G401 (cell line): ENCODE measurements at places on chromosomes 4 and X.

DNA sequence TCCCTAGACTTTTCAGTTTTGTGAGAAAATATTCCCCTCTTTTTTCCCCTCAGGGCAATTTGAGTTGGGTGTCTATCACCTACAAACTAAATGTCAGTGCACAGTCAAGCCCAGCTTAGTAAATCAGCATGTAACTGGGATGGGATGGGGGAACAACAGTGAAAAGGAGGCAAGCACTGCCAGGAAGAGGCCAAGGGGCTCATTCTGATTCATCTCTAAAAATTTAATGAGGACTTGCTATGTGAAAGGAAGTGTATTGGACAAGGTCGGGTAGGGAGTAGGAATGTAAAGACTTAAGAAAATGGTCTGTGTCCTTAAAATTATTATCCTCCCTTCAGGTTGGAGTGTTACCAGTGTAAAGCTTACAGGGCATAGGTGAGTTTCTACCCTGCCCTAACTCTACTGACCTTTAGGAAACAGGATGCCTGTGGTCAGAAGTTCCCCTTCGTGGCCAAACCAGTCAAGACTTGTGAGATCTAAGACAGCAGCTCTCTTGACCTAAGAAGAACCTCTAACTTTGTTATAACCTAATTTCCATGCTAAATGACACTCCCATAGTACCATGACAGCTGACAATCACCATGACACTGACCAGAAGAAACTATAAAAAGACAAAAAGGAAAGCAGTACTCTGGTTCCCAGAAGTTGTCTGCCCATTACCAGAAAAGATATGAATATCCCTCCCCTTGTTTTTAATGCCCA lies 194.4 kb upstream of the LDB2 start:
- no peak for DNase-seq

DNA sequence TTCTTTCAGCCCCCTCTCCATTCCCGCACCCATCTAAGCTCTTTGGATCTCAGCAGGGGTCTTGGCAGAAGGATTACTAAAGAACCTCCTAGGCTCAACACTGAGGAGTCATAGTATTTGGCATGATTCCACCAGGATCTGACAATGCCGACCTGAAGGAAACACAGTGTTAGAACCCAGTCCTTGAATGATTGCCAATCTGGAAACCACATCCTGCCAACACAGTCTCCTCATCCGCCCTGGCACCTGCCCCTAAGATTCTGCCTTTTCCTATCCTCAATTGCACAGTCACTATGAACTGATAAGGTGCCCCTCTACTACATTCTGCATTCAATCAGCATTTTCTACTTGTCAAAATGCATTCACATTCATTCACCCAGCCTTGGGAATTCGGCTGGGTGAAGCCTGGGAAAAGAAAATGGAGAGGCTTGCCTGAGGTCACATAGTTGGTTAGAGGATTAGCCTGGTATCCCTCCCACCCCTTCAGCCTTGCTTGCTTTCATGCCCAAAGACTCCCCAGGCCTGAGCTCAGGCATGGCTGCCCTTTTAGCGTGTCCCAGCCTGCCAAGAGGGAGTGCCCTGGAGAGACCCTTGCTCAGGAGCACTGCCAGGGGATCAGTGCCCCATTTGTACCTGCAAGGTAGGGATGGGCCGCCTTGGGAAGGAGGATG lies 2.2 kb upstream of the CLDN2 start:
- DNase-seq = no peak

- no peak for DNase-seq
These were observed 67.2 kb upstream of the TFDP3 start for GRCh38 chrX:133285341-133285740.

- no peak for DNase-seq
These were observed 139.2 kb downstream of the SHOX start for GRCh38 chrX:769796-770195.

DNA sequence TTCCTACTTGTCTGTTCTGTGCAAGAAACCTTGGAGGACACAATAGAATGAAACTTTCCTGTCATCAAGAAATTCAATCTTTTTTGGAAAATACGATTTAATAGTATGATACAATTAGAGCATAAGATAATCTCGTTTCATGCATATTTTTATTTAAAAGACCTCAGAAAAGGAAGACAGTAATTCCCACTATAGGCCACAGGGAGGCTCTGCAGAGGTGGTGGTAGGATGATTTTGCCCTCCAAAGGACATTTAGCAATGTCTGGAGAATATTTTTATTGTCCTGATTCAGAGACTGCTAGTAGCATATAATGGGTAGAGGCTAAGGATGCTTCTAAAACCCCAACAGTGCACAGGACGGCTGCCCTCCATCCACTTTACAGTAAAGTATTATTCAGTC lies 68.7 kb downstream of the PAK3 start:
- DNase-seq = no peak

DNA sequence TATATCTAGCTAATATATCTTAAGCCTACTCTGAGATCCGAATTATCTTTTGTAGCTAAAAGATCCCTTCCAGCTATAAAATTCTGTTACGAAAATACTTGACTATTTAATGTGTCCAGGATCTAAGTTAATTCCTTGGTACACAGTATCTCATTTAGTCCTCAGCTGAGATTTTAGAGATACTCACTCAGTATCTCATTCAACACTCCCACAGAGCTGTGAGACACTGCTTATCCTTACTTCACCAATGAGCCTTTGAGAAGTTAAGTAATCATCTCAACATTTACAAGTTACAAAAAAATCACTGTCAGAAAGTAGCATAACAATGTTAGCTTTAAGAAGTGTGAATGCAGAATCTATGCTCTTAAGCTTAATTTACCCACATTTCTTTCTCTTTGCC lies 76.6 kb downstream of the LIMCH1 start:
- no peak for DNase-seq

GRCh38 chr4:70138751-70139150 lies 15.3 kb upstream of the PRR27 start:
- no peak for DNase-seq

DNA sequence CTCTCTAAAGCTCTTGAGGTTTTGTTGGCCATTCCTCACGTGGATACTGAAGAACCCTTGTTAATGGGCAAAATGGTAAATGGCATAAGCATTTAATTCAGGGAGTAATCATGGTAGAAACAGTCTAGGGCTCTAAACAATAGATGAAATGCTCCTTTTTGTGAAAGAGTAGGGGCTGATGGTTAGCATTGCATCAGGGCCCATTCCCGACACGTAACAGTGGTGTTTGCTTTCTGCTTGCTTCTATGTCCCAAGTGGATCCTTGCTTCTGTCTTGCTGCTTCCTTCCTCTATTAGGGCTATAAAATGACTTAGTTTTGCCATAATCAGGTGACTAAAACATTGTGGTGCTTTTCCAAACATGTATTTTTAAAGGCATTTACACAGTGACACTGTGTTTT lies 230.9 kb upstream of the AFF2 start:
- no peak for DNase-seq

DNA sequence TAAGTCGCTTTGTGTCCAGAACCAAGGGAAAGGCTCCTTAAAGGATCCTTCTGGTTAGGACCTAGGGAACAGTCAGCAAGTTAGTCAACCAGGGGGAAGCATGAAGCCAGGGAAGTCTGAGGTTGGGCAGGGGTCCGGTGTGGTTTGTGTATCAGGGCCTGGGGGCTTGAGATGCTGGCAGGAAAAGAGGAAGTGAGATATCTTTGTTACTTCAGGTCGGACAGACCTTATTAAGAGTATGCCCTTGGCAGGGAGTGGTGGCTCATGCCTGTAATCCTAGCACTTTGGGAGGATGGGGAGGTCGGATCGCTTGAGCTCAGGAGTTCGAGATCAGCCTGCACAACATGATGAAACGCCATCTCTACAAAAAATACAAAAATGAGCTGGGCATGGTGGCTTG lies 52.3 kb upstream of the TRPC5OS start:
- DNase-seq = no peak

GRCh38 chrX:53918702-53919101 lies 125.6 kb downstream of the PHF8 start:
- no peak for DNase-seq

GRCh38 chr4:171846893-171847292 lies 33.7 kb downstream of the GALNTL6 start:
- DNase-seq = no peak

DNA sequence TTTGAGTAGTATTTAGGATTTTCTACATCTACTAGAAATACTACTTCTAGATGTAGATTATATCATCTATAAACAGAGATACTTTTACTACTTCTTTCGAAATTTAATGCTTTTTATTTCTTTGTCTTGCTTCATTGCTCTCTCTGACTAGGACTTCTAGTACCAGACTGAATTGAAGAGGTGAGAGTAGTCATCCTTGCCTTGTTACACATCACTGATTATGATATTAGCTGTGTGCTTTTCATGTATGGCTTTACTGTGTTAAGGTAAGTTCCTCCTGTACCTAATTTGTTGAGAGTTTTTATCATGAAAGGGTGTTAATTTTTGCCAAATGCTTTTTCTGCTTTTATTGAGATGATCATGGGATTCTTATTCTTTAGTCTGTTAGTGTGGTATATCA lies 19.6 kb upstream of the IL2 start:
- no peak for DNase-seq

GRCh38 chr4:12545812-12546211 lies 938.3 kb downstream of the RAB28 start:
- DNase-seq = no peak

GRCh38 chrX:45404206-45404605 lies 203.5 kb upstream of the DIPK2B start:
- DNase-seq = no peak

DNA sequence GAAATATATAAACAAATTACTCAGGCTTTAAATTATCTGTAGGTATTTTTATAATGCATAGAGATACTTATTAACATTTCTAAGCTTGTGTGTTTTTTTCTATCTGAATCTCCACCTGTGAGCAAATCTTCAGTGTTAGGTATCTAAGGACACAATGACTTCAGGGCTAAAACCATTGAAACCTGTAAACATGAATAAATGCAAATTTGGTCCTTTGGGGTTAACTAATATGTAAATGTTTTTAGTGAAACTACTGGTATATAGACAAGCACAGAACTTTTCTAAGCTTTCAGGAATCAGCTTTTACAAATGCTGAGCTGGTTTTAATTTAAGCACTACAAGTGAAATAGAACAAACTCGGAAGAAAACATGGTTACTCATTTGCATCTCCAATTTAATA lies 147.9 kb downstream of the FBXO8 start:
- DNase-seq = no peak

DNA sequence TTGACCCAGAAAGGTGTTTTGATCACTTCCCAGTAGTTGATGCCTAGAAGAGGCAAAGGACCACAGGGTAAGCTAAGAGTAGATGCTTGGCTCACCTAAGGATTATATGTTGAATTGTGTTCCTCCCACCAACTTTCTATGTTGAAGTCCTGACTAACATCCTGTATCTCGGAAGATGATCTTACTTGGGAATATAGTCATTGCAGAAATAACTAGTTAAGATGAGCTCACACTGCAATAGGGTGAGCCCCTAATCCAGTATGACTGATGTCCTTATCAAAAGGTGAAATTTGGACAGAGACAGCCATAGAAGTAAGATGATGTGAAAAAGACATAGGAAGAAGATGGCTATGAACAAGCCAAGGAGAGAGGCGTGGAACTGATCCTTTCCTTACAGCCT lies 3.3 kb upstream of the HMGB2 start:
- DNase-seq = no peak

DNA sequence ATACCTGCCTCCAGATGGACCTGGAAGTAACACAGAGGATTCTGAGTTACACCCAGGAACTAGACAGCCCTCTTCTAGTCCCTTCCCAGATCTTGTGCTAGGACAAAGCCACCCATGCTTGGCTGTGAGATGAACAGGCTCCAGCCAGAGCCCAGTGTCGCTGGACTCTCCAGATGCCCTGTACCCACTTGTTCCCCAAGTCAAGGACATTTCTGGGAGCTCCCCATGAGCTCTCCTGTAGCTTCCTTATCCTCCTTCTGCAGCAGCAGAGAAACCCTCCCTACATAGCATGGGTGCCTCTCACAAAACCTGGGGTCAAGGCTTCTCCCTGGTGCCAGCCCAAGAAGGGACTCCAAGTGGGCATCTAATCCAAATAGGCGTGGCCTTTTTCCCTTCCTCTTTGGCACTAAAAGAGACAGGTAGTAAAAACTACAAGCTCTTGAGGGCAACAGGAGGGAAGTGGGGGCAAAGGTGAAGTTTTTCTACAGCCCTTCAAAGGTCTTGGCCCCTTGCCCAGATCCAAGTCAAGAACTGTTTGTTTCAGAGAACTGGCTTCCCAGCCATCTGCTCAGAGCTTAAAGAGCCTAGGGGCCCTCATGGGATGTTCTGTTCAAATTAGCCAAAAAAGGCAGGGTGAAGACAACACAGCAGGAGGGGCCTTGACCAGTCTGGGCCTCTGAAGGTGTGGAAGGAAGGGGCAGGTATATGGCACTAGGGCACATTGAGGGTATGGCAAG lies 8.5 kb upstream of the ERCC6L start:
- no peak for DNase-seq

GRCh38 chr4:78707793-78708192 lies 68.4 kb upstream of the BMP2K start:
- no peak for DNase-seq

DNA sequence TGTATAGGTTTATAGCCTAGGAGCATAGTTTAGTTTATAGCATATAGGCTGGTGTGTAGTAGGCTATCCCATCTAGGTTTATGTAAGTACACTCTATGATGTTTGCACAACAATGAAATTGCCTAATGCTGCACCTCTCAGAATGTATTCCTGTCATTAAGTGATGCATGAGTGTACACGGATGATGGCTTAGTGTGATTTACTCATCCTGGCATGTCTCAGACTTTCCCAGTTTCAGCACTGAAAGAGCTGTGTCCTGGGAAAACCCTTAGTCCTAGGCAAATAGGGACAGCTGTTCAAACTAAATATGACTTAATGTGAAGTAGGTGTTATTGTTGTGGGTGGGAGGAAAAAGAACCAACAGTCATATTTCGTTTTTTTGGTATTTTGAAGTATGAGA lies 264.9 kb upstream of the MAGEB18 start:
- DNase-seq = no peak

DNA sequence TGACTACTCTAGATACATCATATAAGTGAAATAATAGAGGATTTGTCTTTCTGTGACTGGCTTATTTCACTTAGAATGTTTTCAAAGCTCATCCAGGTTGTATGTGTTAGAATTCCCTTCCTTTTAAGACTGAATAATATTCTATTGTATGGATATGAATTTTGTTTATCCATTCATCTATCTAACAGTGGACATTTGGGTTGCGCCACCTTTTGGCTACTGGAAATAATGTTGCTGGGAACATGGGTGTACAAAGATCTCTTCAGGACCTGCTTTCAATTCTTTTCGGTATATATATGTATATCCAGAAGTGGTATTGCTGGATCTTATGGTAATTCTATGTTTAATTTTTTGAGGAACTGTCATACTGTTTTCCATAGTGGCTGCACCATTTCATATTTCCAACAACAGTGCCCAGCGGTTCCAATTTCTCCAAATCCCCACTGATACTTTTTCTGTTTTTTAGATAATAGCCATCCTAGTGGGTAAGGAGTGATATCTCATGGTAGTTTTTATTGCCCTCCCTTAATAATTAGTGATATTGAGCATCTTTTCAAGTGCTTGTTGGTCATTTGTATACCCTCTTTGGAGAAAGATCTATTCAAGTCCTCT lies 3.4 kb upstream of the SCD5 start:
- no peak for DNase-seq

DNA sequence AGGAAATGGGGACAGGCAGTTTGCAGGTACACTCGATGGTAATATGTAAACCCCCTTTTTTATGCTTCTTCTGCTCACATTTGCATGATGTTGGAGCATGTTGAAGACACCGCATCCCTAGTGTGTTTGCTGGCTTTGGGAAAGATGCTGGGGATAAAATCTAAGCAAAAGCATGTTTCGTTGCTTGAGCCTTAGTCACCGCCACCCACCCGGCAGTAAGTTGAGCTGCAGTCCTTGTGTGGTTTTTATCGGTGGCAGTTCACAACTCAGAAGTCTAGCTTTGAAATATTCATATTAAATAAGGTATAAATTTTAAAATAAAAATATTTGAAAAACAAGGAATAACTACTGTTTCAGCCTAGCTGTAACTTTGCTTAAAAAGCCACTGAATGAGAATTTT lies 21.7 kb upstream of the MND1 start:
- DNase-seq = no peak
